SJSA1 (cell line): ENCODE measurements at places on chromosomes 4 and X. TPM values are rescaled to one million over a fixed set of nuclear protein-coding genes. Genes with fewer than 3 reads are reported as not detected.

DNA sequence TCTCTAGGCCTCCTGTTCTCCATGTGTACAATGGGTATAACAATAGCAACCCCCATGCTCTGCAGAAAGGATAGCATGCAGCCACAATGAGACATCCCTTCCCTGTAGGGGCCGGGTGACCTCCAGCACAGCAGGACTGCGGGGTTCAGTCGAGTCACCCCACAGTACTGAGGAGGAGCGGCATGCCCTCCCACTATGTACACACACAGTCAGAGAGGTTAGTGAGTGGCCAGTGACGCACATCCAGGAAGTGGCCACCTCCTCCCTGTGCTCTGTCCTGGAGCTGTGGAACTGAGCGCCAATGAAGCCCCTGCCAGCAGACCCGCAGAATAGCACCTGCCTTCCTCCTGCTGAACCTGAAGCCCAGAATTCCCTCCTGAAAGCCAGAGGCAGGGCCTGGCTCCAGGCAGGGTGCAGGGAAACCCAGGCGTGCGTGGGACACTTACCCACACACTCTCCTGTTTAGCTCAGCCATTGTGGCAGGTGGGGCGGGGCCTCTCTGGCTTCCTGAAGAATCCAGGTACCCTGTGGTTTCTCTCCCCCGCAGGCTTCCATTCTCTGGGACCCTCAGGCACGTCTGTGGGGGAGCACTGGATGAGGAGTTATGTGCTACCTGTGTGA, 50.0 kb downstream of the WFS1 start:
- no peak for DNase-seq

DNA sequence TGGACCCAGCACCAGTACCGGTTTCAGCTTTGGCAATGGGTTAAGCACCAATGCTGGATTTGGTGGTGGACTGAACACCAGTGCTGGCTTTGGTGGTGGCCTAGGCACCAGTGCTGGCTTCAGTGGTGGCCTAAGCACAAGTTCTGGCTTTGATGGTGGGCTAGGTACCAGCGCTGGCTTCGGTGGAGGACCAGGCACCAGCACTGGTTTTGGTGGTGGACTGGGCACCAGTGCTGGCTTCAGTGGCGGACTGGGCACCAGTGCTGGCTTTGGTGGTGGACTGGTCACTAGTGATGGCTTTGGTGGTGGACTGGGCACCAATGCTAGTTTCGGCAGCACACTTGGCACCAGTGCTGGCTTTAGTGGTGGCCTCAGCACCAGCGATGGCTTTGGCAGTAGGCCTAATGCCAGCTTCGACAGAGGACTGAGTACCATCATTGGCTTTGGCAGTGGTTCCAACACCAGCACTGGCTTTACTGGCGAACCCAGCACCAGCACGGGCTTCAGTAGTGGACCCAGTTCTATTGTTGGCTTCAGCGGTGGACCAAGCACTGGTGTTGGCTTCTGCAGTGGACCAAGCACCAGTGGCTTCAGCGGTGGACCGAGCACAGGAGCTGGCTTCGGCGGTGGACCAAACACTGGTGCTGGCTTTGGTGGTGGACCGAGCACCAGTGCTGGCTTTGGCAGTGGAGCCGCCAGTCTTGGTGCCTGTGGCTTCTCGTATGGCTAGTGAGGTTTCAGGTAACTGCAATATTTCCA, 9.8 kb downstream of the TRO start:
- no peak for DNase-seq

GRCh38 chr4:85755285-85755684, 280.3 kb downstream of the ARHGAP24 start:
- DNase-seq, result no peak

DNA sequence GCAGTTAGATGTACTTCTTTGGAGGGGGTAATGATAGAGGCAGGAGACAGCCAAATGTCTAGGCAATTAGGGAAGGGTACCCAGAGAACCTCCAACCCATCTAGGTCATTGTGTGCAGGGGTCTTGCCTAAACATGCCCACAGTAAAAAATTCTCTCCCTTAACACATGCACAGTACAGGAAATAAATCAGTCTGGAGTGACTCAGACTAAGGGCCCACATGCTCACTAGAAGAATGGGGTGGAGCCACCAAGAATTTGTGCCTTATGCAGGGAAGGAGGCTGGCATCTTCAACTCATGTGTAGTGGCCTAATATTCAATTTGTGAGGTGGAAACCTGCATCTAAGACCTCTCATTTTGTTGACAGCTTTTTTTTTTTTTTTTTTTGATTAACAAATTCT, 945.3 kb upstream of the GRIA3 start:
- no peak for DNase-seq

GRCh38 chrX:20218836-20219505, 47.7 kb downstream of the RPS6KA3 start:
- no peak for DNase-seq

CHRNA9 gene
- total RNA-seq, result not detected in 2 replicates

ADH7 gene
- not detected in 2 replicates for total RNA-seq
